ENCODE measurements at places on chromosomes 3 and 15.

GRCh38 chr15:65832549-65833364 is 36.5 kb upstream of the RAB11A start:
- peak; percentile 100 for DNase-seq

GRCh38 chr15:69909719-69910444 is 187.8 kb downstream of the TLE3 start:
- DNase-seq, result no peak

DNA sequence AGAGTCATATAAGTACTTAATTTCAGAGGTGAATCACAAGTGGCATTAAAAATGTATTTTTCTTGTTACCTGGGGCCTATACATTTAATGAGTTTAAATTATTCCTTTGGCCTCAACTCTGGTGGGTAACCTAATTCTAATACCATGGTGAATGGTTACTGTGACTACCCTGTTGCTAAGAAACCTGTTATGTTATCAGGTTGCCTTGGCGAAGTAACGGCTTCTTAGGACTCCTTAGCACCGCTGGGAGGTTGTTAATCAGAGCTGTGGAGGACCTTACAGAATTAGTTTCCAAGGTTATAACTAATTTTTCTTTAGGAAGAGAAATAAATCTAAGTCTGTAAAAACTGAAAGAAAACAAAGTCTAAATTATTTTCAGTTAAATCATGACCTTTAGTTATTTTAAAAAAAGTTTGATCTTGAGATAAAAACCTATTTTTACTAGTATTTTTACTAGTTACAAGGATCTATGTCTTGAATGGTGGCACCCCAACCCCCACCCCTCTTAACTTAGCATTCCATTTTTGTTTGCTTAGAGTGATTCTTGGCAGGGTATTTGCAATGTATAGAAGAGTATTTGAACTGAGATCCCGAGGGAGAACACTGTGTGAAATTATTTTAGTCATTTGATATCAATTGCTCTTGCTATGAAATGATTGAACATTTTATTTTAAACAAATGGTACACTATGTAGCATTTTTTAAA is 155.5 kb downstream of the FNDC3B start:
- DNase-seq, result peak; percentile 50

GRCh38 chr15:92608866-92609700 is 46.5 kb downstream of the FAM174B start:
- DNase-seq, result no peak

DNA sequence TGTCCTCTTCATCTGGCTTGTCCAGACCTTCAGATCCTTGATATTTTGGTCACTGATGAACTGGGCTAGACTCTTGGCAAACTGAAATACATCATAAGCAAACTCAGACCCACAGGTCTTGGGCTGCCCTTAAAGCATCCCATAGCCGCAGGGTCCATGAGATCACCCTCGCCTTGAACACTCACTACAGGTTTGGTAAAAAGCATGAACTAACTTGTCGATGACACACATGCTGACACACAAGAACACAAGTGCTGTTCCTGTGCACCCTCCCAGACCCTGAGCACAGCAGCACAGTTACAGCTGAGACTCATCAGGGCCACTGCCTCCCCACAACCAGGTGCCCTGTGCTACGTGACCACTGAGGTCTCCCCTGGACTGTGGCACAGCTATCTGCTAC is 21.0 kb downstream of the PFKFB4 start:
- no peak for DNase-seq

DNA sequence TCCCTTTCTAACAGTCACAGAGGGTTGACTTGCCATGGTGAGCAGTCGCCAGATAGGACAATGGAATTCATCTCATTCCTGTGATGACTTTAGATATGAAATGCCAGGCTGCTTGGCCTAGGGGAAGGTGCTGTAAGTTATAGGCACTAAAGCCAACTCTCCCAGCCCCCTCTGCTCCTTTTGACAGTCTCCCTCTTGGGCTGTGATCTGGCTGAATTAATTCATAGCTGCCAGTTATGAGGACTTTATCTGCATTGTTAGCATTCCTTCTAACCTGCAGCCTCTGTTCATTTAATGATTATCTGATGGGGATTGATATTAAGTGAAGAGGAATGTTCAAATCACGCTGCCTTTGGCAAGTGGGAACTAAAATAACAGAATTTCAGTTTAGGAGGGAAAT is 427.1 kb upstream of the RASGRP1 start:
- no peak for DNase-seq

GRCh38 chr15:31440754-31441311 is 114.2 kb downstream of the KLF13 start:
- DNase-seq, result no peak

DNA sequence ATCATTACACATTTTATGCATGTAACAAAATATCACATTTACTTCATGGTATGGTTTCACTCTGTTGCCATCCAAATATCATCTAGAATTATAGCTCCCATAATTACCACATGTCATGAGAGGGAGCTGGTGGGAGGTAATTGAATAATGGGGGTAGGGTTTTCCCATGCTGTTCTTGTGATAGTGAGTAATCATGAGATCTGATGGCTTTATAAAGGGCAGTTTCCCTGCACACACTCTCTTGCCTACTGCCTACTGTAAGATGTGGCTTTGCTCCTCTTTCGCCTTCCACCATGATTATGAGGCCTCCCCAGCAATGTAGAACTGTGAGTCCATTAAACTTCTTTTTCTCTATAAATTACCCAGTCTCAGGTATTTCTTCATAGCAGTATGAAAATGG is 123.4 kb downstream of the SATB1 start:
- DNase-seq, result no peak

DNA sequence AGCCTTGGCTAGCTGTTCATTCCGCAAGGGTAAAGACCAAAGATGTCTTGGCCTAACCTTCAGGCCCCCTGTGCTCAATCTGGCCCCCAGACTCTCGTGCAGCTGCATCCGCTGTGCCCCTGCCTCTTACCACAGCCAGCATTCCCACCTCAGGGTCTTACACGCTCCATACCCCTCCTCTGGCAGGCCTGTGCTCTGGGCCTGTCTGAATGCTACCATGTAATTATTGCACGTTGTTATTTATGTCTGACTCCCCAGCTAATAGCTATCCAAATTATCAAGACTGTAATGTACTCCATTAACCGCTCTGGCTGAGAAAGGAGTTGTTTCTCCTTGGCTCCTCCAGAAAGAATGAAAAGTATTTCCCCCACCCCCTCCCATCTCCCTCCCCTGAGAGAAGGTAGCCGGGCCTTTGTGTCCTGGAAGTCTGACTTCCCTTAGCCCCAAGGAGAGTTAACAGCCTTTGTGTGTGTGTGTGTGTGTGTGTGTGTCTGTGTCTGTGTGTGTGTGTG is 54.5 kb upstream of the UBE2E1 start:
- DNase-seq, result no peak

- no peak for DNase-seq
Observed at GRCh38 chr15:100339999-100340398, 1.8 kb downstream of the ADAMTS17 start.

GRCh38 chr15:33218071-33218491 is 23.6 kb upstream of the FMN1 start:
- DNase-seq, result peak; percentile 79

DNA sequence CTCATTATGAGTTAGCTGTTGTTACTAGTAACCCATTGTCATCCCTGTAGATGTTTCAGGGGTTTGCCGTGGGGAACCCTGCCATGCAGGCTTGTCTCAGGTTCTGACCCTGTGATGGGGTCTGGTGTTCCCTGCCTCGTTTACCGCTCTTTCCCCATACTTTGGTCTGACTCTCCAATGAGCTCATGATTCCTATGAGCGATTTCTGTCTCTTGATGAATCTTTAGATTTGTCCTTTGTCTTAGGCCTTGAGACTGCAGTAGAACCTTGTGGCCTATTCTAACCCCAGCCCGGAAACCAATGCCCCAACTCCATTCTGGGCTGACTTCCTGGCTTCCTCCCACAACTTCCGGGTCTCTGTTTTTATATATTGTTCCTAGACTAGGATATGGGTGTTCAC is 11.3 kb upstream of the IQGAP1 start:
- no peak for DNase-seq

GRCh38 chr3:38614091-38614490 is 35.4 kb downstream of the SCN5A start:
- no peak for DNase-seq

GRCh38 chr3:31064021-31064420 is 169.6 kb upstream of the GADL1 start:
- DNase-seq, result no peak

DNA sequence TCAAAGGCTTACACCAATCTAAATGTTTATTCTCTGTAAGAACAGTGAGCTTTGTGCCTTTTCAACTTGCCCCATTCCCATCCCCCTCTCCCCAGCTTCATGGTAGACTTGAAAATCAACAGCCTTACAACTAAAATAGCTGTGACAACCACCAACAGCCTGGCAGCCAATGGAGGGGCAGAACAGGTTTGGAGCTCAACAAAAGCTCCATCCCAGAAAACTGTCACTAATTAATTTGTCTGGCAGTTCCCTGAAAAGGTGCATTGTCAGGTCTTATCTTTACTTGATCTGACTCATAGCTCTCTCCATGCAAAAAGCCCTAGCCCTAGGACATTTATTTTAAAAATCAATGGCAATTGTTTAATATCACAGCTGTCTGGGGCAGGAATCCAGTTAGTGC is 22.6 kb downstream of the MTHFS start:
- DNase-seq, result no peak

GRCh38 chr3:3801494-3801841 is 2.2 kb downstream of the LRRN1 start:
- DNase-seq, result no peak

- DNase-seq, result no peak
Observed at GRCh38 chr15:96703794-96704550, 373.5 kb downstream of the NR2F2 start.

GRCh38 chr3:154884952-154885351 is 195.2 kb upstream of the MME start:
- no peak for DNase-seq

DNA sequence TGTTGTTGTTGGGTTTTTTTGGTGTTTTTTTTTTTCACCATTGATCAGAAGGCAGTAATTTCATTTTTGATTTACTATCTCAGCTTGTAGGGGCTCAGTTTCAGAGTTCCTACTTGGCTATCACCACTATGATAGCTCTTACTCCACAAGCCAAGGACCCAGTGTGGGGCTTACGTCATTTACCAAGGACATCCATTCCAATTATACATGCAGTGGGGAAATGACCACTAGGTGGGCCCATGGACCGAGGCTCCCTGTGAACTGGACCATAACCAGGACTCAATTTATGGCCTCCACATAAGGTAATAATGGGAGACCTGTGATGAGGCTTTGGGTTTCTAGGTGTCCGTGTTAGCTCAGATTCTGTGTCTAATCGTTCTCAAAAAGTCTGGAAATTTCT is 67.5 kb upstream of the CACNA1D start:
- DNase-seq, result no peak

GRCh38 chr3:27090275-27091041 is 278.7 kb downstream of the NEK10 start:
- DNase-seq, result no peak

DNA sequence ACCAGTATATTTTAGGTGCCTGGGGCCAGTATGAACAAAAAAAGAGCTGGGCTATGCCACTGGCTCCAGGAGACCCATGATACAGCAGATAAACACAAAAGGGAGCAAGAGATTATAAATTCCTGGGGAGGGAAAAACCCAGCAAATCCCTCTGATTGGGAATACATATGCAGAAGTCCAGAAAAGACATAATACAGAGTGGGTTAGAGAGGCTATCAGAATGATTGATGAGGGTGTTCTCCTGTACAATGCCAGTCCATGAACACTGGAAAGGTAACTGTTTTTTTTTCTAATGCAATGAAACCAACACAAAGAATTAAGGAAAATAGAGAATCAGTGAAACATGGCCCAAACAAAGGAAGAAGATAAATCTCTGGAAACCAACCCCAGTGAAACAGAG is 5.4 kb upstream of the VPS39 start:
- DNase-seq, result no peak

DNA sequence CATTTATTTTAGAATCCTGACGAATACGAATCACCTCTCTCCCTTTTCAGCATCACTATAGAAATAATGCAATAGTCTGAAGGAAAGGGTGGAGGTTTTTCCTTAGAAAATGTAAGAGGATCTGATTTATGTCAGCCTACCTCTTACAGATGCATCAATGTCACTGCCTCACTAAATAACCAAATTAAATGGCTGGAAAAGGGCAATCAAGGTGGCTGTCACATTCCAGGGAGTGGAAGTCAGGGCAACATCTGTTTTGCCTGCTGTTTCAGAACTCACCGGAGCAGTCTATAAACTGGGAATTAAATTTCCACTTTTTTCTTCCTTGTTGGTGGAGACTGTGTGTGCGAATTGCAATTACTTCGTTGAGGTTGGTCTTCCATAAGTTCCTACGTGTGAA is 299.3 kb upstream of the PDZRN3 start:
- DNase-seq, result no peak

DNA sequence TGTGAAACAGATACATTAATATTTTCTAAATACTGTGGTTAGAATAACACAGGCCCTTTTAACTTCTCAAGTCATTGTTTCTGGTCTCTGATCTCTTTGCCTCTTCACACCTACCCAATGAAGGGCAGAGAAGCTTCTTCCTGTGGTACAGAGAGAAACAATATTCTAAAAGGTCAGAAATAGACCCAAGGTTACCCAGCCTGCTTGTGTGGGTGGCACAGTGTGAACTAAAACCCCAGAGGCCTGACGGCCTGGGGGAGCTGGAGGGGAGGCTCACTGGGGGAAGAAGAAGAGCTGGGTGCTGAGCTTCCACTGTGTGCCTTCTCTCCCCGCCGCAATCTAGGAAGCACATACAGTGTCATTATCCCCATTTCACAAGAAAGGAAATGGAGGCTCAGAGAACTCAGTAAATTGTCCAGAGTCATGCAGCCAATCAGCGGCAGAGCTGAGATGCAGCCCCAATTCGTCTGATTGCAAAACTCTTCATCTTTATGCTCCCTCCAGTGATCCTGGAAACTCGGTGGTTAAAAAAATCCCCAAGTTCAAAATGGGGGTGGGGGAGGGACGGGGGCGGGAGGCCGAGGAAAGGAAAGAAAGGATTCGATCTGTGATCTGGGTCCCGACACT is 64.1 kb upstream of the HEG1 start:
- no peak for DNase-seq

GRCh38 chr3:57978316-57978715 is 29.9 kb upstream of the FLNB start:
- DNase-seq, result no peak

DNA sequence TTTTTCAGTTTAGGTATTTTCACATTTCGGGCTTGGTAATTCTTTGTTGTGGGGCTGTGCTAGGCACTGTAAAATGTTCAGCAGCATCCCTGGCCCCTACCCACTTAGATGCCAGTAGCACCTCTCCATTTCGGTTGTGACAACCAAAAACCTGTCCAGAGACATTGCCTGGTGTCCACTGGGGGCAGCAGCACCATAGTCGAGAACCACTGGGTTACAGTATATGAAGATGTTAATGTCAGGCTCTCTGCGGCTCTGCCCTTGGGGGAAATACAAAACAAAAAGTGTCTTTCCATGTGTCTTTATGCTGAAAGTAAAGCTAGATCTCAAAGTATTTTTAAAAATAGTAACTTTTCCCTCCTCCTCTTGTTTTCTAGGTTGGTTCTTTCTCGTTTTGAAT is 177.2 kb downstream of the ITPR1 start:
- no peak for DNase-seq

GRCh38 chr15:35134299-35134698 is 49.2 kb upstream of the NANOGP8 start:
- no peak for DNase-seq

Measured in NCI-H2081 (cell line).